CD8-positive, alpha-beta memory T cell (primary cell): ENCODE measurements at places on chromosomes 5 and 9.

DNA sequence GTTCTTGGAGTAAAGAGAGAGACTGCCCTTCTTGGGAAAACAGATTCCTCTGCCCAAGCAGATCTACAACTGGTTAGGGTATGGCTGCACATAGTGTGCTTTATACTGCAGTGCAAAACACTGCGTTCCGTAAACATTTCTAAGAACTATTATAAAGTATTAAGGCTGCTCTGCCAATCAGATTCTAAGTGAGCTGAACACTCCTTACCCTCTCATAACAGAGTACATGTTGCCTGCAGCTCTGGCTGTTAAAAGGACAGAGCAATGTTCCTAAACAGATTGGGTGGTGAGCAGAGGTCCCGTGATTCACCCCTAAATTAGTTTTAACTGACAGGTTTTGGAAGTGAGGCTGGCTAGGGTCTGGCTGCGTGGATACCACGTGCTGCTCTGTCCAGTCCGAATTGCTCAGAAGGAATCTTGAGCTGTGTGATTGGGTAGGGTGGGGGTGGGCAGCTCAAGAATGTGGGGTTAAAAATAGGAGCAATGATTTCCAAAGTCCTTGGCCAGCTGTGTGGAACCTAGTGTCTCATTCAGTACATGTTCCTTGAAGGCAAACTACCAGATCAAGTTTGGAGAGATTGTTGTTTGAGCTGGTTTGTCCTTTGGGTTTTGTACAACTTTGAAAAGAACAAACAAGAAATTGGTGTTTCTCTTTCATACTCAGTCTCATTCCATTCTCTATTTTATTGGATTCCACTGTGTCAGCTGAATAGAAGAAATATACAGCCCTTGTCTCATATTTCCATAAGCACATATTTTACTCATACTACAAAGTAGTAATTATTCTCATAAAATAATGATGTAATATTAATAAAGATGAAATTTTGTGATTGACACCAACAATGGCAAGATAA is 497.6 kb upstream of the CD180 start:
- no peak for DNase-seq

GRCh38 chr9:112009656-112010055 is 113.0 kb downstream of the UGCG start:
- DNase-seq = no peak

DNA sequence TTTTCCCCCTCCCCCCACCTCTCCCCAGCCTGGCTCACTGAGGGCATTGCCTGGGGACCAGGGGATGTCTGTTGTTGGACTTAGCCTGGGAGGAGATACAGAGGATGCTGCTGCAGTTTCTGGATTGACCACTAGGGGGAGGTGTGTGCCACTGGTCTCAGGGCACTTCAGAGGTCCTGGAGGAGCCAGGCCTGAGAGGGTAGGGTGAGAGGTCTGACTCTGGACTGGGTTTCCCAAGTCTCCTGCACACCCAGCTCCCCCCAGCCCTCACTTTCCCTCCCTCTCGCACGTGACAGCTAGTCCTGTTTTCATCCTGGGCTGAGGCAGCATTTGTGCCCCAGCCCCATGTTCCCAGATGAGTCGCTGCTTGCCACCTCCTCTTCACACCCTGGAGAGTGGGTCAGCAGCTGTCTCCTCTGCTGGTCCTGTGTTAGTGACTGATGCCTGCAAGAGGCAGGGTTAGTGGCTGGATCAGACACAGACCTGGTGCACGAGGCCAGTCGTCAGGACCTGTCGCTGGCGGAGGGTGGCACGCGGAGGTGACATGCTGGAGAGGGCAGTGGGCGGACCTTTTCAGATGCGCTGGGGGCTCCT is 4.4 kb downstream of the IL3 start:
- peak; percentile 71 for DNase-seq

DNA sequence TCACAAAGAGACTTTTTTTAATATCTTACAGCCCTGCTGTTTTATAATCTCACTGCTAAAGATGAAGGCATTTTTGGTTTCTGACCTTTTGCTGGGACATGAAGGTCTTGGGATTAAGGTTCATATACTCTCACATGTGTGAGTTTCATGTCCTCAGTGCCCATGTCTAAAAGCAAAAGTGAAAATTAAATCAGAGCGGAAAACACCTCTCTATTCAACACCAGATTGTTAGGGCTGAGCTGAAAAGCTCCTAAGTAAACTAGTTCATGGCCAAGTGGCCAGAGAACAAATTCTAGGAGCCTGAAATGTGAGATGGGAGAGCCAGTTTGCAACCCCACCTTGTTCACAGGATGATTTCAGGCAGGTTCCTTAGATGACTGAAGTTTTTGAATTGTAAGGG is 110.9 kb downstream of the GRIA1 start:
- no peak for DNase-seq

GRCh38 chr5:53243403-53243802 is 133.8 kb upstream of the MOCS2 start:
- no peak for DNase-seq
